ENCODE measurements at places on chromosomes 5 and 9.

DNA sequence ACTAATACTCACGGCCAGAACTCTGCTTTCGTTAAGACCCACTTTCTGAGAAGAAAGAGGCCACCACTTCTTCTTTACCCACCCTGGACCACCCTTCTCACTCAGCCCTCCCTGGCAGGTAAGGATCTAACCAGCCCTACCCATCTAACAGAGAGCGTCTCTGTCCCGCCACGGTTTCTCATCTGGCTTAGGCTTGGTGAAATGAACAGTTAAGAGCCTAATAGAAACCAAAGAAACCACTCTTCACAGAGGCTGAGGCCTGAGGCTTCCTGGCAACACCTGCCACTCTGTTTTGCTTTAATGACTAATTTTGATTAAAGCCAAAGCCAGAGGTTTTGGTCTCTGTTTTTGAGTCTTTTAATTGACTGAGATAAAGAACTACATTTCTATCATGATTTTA lies 354.1 kb upstream of the SLC30A5 start:
- DNase-seq, result no peak

DNA sequence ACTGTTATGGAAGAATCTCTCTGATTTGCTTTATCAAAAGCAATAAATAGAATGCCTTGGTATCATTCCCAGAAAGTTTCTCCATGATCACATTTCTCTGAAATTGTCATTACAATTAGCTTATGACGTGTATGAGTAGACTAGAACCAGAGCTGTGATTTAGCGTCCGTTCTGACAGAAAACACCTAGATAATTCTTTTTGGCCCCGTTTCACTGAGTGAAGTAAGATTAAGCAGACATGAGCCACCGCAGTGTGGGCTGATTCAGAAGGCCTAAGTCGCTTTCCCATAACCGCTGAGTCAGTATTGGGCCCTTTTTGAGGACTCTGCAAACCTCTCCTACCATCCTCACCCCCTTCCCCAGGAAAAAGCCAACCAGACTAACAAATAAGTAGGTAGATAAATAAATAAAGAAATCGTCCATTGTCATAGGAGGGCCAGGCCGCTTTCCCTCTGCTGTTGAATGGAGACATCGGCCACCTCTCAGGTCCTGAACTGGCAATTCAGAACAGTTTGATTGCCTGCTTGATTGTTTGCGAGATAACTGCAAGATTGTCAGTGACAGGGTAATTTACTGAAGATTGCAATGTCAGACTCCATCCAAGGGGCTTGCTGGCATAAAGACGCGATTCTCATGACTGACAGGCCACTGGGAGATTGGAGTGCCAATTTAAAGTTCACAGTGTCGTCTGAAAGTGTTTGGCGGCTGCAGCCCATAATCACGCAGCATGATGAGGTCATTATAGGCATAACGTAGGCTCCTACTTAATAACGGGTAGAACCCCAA lies 105.0 kb upstream of the WWC1 start:
- no peak for DNase-seq

DNA sequence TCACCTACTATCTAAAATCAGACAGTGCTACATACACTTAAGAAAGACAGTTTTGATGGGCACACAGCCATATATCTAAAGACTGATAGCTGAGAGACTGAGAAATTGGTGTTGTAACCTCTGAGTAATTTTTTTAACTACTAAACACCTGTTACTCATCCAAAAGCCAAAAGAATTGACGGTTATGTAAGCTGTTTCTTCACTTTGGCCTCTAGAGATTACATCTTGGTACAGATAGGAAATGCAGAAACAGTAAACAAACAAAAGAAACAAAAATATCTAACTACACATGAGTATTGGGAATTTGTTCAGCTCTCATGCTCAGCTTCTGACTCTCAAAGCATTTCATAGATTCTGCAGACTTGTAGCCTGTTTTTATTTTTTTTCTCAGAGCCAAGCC lies 152.1 kb upstream of the GAS1 start:
- DNase-seq, result no peak

GRCh38 chr9:92474587-92474986 lies 7.7 kb downstream of the ASPN start:
- DNase-seq, result no peak

- no peak for DNase-seq
Measured at GRCh38 chr9:90029996-90030395, 425.2 kb downstream of the GADD45G start.

DNA sequence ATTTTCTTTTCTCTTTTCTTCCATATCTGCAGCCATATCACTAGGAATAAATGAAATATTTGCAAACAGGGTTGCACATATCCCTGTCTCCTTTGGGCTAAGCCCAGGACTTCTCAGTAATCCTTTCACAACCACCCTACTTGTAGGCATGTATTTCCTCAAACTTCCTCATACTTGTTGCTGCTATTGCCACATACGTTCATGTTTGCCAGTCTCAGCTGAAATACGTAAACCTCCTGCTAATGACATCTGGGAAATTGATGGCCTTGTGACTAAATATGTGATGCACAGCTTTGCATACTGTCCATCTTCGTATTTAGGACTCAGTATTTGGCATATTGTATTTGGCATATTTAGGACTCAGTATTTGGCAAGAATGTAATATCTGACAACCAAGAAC lies 224.6 kb downstream of the PLK2 start:
- no peak for DNase-seq

DNA sequence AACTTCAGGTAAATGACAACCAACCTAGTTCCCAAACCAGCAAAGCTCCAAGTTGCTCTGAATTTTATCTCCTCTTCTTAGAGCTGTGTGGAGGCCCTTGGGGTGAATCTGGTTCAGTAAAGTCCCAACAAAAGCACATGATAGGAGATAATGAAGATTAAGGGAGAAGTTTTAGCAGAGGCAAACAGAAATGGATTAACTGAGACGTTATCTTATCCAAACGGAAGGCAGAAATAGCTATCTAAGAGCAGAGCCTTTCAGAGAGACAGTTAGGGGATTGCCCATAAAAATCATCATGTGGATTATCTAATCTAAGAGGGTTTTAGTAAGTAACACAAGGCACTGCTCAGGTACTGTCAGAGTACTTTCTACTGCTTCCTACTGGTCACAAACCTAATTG lies 183.9 kb upstream of the ZNF618 start:
- DNase-seq, result peak; percentile 56

- DNase-seq, result no peak
Measured at GRCh38 chr5:65105301-65105700, 336.6 kb downstream of the CWC27 start.

DNA sequence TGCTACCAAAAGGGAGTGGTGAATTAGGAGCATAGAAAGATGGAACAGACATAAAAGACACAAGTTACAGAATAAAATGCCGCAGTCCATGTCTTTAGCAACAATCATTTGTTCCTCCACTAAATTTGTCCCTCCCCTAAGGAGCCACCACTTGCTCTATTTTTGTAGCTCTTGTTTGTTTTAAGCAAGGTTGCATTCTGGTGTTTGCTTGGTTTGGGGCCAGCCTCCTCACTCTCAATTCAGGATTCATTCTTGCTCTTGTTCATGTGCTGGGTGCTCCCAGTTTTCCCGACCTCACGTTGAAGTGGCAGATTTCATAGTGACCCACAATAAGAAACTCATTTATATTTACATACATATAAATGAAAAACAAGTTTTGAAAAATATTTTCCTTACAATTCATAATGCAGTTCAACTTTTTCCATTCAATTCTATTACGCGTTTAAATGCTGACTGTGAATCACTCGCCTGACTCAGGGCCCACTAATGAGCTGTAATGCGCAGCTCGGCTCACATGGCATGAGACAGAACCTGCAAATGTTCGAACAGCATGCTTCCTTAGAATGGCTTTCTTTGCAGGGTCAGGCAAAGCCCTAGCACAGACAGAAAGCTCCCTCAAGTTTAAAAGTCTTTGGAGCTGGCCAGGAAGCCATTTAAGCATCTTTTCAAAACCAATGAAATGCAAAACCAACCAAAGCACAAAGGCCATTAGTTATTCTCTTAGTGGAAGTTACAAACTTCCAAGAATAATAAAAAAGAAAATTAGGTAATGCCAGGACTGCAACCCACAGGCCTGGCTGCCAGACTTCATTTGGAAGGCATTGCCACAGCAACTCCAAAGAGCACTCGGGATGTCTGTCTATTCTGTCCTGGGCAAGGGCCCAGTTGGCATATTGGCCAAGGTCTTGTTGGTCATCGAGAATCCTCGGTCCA lies 41.7 kb downstream of the RETREG1 start:
- DNase-seq, result no peak

GRCh38 chr5:30845194-30845593 lies 348.3 kb upstream of the CDH6 start:
- no peak for DNase-seq

GRCh38 chr5:115601701-115602590 lies at the start of gene TICAM2:
Gene TICAM2, minus strand, starts transcription at chr5:115602479. Its CDS starts 21,223 bp downstream, at chr5:115581256.
- no peak for DNase-seq

GRCh38 chr5:93519740-93520139 lies 61.3 kb downstream of the NR2F1-AS1 start:
- DNase-seq, result no peak

GRCh38 chr9:90684736-90685135 lies 42.1 kb upstream of the DIRAS2 start:
- DNase-seq, result no peak

GRCh38 chr5:59193616-59194319 lies 610.9 kb downstream of the RAB3C start:
- no peak for DNase-seq

GRCh38 chr9:121281614-121282276 lies 13.8 kb downstream of the GSN start:
- no peak for DNase-seq

GRCh38 chr9:137235424-137236237 lies 4.9 kb downstream of the SLC34A3 start:
- peak; percentile 34 for DNase-seq

DNA sequence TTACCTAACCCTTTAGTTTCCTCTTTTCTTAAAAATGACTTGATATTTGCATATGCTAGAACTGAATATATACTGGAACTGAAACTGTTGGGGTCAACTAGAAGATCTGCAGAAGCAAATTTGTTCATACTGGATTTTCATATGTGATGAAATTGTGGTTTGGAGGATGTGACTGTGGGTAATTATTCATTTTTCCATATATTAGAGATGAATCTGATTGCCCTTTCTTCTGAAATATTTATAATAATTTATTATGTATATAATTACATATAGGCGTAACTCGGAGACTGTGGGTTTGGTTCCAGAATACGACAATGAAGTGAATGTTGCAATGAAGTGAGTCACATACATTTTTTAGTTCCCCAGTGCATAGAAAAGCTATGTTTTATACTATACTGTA lies 149.1 kb downstream of the ATP10B start:
- DNase-seq, result no peak

GRCh38 chr9:82777366-82777765 lies 285.6 kb downstream of the RASEF start:
- DNase-seq, result peak; percentile 66

DNA sequence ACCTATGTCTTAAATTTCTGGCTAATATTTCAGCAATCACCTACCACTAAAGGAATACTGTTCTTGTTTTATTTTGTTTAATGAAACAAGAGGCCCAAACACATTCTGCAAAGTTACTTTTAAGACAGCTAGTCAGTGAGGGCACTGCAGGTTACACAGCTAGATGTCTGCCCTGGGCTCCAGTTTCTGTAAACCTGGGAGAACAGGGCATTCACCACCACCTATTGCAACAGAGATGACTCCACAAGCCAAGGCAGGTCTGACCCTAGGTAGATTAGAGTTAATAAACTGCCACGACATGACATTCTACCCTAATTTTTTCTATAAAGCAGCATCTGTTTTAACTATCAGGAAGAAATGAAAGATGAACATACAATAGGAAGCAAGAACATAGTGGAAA lies 90.8 kb downstream of the SLF1 start:
- no peak for DNase-seq

DNA sequence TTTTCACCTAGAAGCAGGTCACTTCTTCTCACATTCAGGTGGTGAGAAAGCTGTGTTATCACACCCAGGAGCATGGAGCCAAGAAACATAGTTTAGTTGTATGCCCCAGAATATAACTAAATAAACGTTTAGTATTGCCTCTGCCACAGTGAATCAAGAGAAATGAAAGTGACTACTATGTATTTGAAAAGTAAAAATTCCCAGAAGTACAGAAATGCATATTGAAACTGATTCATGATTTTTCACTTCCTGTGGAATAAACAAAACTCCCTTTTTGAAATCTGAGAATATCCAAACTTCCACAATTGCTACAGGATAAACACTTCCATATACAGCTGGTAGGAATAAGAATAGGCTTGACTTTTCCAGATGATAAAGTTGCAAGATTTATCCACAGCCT lies 15.3 kb upstream of the NINJ1 start:
- DNase-seq, result no peak

GRCh38 chr5:83345423-83345822 lies 126.1 kb upstream of the VCAN start:
- DNase-seq, result no peak

DNA sequence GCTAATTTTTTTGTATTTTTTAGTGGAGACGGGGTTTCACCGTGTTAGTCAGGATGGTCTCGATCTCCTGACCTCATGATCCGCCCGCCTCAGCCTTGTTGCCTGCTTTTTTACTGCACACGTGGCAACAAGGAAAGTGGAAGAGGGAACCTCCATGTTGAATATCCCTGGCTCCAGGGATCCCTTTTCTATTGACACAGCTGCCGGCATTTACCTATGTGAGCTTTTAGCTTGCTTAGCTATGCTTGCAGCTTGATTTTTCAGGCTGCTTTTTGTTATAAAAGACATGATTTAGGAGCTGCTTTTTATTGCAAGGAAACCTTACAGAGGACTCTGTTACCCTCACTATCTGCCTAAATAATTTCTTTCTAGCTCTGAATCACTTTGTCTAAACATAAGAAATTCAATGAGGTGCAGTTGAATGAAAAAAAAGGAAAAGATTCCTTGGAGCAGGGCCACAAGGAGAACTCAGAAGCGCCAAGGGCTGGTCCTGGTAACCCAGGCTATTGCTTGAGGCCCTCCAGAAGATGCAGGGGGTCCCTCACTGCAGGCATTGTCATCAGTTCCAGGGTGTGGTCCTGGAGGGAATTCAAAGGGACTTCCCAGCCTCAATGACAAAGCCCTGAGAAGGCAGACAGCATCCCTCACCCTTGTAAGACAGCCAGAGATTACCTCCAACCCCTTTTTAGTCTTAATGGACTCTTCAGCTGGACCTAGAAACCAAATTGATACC lies 89.9 kb downstream of the SYK start:
- DNase-seq, result no peak

- peak; percentile 48 for DNase-seq
Measured at GRCh38 chr5:28512648-28513047, 1474.3 kb upstream of the CDH9 start.

DNA sequence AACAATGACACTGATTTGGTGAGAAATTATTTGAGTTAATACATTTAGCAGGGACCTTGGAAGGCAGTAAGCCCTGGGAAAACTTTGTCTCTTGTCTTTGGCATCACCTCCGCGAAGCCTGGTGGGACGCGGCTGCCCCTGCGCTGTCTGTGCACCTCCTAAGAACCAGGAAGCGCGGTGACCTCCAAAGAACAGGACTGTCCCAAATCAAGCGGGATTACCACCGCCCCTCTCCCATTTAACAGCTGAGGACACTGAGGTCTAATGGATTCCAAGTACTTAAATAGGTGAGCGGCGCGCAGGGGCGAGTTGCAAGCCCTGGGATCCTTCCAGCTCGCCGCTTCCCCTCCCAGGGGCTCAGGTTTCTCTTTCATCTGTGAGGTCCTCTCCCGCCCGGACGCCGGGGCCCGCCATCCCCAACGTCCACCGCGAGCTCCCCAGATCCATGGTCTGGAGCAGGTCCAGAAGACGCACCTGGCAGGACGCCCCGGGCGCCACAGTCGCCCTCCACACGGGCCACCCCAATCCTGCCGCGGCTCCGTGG lies 432 bp downstream of the STARD4 start:
- peak; percentile 56 for DNase-seq

GRCh38 chr9:33852216-33852826 lies 35.4 kb downstream of the UBE2R2 start:
- peak; percentile 27 for DNase-seq

- DNase-seq, result no peak
Measured at GRCh38 chr5:59917121-59917520, 23.6 kb upstream of the PDE4D start.
